ENCODE measurements at places on chromosomes 16 and 17. TPM values are rescaled to one million over a fixed set of nuclear protein-coding genes. Genes with fewer than 3 reads are reported as not detected.

TNP2 gene
- not detected for total RNA-seq

STAC2 gene
- total RNA-seq = not detected

MAP2K6 gene
- total RNA-seq = 0.46 TPM

CCL4 gene
- total RNA-seq = not detected

SMIM36 gene
- not detected for total RNA-seq

ABCA6 gene
- total RNA-seq = 0.07 TPM

TMEM220 gene
- total RNA-seq = 1.2 TPM

TMED6 gene
- 0.24 TPM for total RNA-seq

ALDH3A1 gene
- 1.0 TPM for total RNA-seq

CLEC19A gene
- not detected for total RNA-seq

INCA1 gene
- total RNA-seq = 0.14 TPM

CYGB gene
- total RNA-seq = 17.8 TPM

MPP3 gene
- 9.0 TPM for total RNA-seq

NECAB2 gene
- total RNA-seq = not detected

PRCD gene
- total RNA-seq = 0.88 TPM

GAST gene
- 0.37 TPM for total RNA-seq
